Kidney (tissue), 22 donors: ENCODE measurements at places on chromosomes 5 and 9.
A peak's percentile ranks its signal among the peaks of the same experiment; 100 is the strongest.

- no peak for DNase-seq
These were observed 126.1 kb downstream of the SNX18 start for GRCh38 chr5:54643685-54644106.

DNA sequence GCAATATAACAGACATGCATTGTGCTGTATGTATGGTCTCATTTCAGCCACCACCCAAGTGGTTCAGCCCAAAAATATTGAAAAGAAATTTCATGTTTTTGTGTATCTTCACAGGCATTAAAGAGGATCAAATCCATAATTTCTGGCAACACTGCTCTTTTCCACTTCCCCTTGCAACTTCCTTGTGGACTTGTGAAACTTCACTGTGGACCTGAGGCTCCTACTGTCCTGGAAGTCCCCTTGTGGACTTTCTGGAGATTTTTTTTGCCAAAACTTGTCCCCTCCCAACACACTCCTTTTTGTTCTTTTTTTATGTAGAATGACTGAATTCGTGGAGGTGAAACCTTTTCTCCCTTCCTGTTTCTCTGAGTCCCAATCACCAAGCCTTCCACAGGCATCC is 14.3 kb downstream of the OTULINL start:
- no peak for DNase-seq

DNA sequence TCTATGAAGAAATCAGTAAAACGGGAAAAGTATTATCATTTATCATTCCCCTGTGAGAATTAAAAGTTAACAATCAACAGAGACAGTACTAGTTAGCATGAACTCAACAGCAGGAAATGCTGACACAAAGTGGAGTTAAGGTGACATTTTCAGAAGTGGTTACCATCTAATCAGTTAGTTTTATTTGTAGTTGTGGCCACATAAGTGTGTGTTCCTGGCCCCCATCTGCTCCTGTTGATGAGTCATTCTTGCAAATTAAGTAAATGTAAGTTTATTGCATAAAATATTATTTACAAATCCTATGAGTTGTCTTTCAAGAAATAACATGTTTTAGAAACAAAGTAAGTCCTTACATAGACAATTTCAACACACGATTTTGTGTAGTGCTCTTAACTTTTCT is 8.9 kb upstream of the BNC2 start:
- no peak for DNase-seq

DNA sequence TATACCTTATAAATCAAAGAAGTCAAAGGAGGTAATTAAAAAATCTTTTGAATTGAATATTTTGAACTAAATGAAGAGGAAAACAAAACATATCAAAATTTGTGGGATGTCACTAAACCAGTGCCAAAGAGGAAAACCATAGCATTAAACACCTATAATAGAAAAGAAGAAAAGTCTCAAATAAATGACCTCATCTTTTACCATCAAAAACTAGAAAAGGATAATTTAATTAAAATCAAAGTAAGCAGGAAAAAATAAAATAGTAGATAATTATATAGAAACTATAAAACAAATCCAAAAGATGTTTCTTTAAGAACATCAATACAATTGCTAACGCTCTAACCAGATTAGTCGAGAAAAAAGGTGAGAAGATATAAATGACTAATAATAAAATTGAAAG is 47.8 kb downstream of the LPAR1 start:
- DNase-seq: no peak

DNA sequence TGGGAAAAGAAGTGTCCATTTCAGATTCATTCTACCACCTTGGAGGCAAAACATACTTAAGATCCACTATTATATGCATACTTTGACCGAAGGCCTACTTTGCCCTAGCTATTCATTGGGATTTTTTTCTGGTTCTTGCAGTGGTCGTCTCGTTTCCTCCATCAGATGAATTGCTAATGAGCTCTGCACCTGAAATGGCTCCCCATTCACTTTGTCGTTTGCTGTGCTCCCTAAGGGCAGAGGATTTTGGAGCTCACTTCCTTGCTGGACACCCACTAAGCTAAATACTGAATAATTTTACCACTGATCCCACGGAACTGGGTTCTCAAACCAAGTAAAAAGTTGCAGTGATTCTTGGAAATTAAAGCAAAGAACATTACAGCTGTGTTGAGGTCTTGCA is 1.9 kb downstream of the KDM3B start:
- no peak for DNase-seq

GRCh38 chr9:33109097-33109496 is 32.6 kb upstream of the SMU1 start:
- no peak for DNase-seq

GRCh38 chr5:160175438-160176218 is 53.7 kb upstream of the FABP6 start:
- peak; percentile 75 for DNase-seq

- no peak for DNase-seq
These were observed 84.9 kb upstream of the ANKRD55 start for GRCh38 chr5:56317923-56318561.

DNA sequence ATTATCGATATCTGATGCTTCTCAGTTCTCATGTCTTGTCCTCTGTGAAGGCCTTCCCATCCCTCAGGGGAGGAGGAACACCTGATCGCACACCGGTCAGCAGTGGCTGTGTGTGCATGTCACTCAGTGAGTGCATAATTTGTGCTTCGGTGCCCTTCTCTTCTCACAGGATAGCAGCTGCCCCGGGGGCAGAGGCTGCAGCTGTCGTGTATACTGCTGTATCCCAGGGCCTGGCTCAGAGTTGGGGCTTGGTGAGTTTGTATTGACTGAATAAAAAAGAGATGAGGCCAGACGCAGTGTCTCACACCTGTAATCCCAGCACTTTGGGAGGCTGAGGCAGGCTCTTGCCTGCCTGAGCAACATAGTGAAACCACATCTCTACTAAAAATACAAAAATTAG is 49.7 kb upstream of the NCS1 start:
- DNase-seq: no peak

DNA sequence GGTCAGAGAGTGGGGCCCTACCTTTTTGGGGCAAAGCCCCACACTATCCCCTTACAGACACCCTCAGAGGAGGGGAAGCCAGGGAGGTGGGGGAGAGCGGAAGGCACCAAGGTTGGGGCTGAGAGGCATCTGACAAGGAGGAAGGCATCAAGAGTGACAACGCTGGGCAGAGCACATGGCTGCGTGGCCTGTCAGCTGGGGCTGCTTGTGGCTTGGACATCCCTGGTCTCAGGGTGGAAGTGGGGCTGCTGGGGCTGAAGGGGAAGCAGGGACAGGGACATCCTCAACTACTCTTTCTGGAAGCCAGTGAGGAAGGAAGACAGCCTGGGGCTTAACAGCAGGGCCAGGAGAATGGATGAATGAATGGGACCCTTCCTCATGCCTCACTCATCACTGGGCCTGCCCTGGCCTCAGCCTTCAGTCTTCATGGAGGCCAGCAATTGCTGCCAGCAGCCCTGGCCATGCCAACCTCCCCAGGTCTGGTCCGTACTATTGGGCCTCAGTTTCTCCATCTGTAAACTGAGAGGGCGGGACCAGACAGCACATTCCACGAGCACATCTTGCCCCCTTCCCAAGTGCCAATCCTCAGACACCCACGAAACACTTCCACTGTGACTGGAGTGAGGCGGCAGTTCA is 993 bp upstream of the RALGDS start:
- DNase-seq: no peak

- no peak for DNase-seq
These were observed 671.3 kb upstream of the KLF4 start for GRCh38 chr9:108160706-108161355.

GRCh38 chr9:37618817-37619216 is 26.4 kb upstream of the TOMM5 start:
- no peak for DNase-seq

DNA sequence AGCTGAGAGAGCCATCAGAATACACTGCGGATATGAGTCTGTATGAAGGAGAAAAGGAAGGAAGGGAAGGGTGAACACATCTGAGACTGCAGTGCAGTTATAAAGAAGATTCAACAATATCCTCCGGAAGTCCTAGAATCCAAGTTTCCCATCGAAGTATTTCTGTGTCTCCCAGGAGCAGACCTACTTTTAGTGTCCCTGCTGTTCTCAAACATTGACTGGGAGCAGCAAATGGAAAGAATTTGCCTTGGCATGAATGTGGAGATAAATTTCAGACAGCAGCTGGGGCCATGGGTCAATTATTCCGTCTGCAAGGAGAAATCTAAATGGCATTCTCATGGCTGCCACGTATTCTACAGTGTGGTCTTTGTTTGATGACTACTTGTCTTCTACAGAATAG is 478.1 kb upstream of the SMC2 start:
- no peak for DNase-seq

DNA sequence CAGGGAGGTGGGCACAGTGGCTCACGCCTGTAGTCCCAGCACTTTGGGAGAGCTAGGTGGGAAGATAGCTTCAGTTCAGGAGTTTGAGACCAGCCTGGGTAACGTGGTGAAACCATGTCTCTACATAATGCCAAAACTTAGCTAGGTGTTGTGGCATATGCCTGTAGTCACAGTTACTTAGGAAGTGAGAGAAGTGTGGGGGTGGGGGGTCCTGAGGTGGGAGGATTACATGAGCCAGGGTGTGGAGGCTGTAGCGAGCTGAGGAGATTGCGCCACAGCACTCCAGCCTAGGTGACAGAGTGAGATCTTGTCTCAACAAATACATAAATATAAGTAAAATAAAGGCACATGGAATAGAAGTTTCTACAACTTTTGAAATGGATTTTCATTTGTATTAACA is 23.1 kb downstream of the VCAN start:
- no peak for DNase-seq

DNA sequence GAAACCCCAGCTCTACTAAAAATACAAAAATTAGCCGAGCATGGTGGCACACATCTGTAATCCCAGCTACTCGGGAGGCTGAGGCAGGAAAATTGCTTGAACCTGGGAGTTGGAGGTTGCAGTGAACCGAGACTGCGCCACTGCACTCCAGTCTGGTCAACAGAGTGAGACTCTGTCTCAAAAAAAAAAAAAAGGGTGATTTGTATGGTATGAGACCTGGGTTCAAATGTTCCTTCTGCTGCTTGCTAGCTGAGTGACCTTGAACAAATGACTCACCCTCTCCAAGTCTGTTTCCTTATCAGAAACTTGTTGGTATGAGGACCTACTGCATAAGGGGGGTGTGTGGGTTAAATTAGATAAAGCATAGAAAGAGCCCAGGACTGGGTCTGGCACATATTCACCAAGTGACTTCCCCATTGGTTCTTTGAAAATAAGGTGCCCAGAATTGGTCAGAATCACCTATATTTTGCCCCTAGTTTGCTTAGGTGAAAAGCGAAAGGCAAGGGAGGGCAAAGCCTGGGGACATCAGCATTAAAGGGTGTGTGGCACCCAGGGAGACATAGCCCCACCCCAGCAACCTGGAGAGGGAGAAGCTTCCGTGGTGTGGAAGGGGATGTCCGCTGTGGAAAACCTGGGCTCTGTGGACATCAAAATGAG is 9.9 kb downstream of the SLC25A25 start:
- no peak for DNase-seq

- DNase-seq: no peak
These were observed 300.0 kb downstream of the PIK3R1 start for GRCh38 chr5:68515514-68515913.

GRCh38 chr5:112628214-112628980 is 109.3 kb upstream of the APC start:
- peak; percentile 47 for DNase-seq

GRCh38 chr9:131529597-131530545 is 1.2 kb downstream of the UCK1 start:
- DNase-seq: no peak

DNA sequence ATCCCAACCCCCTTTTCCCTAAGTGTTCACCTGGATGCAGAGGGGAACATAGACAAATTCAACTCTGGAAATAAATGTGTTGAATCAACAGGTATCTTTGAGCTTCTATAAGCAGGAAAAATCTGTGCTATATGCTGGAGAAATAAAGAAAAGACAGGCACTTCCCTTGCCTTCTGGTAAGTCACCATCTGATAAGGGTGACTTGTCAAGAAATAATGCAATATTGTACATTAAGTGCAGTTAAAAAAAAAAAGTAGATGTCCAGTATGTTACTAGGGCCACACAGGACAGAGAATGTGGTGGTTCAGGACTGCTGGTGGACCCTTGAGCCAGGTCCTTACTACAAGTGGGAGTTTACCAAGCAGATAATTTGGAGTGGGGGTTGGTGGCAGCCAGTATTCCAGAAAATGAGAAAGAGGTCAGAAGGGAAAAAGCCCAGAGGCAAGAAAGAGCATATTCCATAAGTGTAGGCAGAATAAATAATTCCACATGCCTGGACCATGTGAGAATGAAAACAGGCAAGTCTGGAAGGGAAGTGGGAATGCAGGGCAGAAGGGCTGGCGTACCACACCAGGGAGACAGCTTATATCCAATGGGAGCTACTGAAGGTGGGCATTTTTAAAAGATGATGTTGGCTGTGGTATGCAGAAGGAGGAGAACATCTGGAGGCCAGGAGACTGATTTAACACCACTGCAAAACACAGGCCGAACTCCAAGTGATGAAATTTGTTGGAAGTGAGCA is 209.9 kb downstream of the SEMA5A start:
- DNase-seq: no peak
